CD4-positive, alpha-beta T cell treated with Interleukin-4 for 1 hour (primary cell): ENCODE measurements at places on chromosomes 4 and X.

GRCh38 chr4:7647600-7648543 lies 213.1 kb upstream of the PSAPL1 start:
- peak; percentile 9 for DNase-seq

DNA sequence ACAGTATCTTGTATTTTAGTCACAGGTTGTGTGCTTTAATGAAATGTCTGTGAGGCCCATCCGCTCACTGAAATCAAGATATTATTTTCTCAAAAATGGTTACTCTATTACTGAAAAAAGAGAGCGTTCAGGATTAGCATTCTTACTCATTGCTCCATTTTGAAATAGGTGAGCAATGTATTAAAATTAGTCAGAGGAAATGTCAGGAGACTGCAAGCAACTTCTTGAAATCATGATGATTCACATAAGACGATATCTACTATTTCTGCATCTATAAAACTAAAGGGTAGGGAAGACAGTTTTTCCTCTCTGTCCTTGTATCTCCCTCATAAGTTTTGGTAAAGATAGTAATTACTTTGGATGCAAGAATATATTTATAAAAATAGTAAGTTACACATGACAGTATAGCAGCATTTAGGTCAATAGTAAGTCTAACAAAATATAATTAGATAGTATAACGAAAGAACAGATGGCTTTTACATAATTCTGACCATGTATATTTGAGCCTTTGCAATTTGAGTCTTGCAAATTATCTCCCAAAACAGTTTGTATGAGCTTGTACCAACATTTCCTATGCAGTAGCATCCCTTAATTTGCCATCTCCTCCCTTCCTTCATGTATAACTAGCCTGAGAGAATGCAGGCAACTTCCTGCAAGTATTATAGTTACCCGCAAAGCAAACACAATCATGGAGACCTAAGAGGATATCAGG lies 937.8 kb downstream of the PCDH7 start:
- DNase-seq = no peak

DNA sequence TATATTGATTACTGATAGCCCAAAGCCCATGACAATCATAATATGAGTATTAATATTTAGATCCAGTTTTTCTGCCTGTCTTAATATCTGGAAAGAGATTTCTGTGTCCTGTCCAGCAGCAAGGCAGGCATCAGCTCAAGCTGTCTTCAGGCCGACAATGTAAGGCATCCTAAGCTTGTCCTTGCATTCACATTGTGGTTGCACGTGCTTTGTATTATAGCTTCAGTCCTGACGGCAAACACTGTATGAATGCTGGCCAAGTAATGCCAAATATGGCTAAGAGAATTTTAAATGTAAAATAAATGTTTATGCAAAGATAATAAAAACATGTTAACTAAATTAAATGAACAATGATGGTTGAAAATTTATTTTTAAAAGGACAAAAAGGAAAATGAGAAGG lies 255.7 kb upstream of the RPS6KA3 start:
- DNase-seq = no peak

- no peak for DNase-seq
These were observed 194.7 kb upstream of the VCX3A start for GRCh38 chrX:6729626-6730025.

DNA sequence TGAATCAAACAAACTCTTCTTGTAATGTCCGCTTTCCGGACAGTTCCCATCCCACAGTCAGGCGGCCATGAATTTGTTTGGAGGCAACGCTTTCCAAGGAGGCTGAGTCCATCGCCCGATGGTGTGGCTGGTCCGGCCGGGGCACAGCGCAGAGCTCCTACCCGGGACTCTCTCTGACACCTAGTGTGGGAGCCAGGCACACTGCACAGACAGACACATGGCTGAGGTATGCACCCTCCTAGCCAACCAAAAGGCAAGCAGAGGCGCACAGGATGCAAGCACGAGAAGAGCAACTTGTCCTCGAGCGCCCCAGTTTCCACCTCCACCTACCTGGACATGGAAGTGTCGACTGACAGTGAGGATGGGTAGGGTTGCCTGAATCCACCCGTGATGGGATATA lies 87.5 kb downstream of the LEF1 start:
- no peak for DNase-seq

- no peak for DNase-seq
These were observed 19.4 kb upstream of the TMPRSS11F start for GRCh38 chr4:68148800-68149685.

DNA sequence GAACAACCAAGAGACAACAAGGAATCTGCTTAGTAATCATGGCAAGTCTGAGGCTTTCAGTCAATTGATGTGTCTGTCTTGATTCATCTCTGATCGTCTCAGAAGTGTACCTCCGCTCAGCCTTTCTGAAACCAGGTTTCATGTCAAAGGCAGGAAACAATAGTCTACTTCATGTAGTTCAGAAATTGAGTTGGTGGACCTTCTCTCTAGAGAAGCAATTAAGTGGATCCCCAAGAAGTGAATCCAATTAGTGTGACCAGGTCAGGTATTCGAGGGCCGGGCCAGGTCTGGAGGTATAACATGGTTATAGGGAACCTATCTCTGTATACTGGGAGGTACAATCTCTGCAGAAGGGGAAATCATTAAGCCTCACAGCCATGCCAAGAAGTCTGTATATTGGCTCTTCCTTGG lies 32.0 kb downstream of the DAPP1 start:
- DNase-seq = no peak
